ENCODE measurements at places on chromosomes 4 and X. TPM values are rescaled to one million over a fixed set of nuclear protein-coding genes. Genes with fewer than 3 reads are reported as not detected.

DNA sequence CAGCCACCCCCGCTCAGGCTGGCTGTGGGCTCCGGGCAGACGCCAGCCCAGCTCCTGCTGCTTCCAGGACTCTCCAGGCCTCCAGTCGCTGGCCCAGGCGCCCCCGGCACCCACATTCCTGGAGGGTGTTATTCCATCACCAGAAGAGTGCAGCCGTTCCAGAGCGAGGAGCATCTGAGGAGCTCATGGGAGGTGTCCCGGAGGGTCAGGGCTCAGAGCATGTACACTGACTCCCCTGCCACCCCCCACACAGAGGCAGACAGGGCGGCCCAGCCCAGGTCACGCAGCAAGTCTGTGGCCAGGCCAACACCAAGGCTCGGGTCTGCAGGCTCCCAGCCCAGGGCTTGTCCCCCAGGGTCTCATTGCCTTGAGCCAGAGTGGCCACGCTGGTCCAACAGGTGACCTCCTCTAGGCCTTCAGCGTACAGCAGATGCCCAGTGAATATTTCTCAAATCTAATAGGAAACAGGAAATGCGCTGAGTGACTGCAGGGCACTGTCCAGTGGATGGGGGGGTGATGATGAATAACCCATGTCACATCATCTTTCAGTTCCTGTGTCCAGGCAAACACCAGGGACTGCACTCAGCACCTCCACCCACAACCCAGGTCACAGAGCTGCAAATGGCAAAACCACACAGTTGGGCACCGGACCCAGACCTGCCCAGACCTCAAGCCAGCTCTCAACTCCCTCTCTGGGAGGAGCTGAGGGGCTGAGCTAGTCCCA is 37.2 kb downstream of the ABLIM2 start:
- H3K27me3 ChIP-seq: no peaks in the 10 kb centered on the region
- H3K27ac ChIP-seq: no peak overlapping the region
- H3K4me3 ChIP-seq: no peak overlapping the region
- no peak for DNase-seq
- H3K4me1 ChIP-seq: no peaks in the 10 kb centered on the region
- H3K36me3 ChIP-seq: no peaks in the 10 kb centered on the region

DNA sequence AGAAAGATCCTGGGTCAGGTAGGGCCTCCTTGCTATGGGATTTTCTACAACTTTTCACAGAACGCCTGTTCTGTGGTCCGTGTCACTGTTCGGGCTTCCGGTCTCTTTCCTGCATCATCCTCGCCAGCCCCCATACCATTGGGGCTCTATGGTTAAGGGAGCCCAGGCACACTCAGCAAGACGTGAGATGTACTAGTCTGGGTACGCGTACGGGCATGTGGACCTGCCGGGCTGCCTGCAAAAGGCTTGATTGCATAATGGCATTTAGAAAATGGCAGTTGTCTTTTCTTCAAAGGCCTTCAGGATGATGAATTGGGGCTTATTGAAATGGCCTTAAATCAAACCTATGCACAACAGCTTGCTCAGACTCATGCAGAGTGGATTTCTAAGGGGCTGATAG is 86.7 kb downstream of the CNGA2 start:
- H3K36me3 ChIP-seq: no peaks in the 10 kb centered on the region
- DNase-seq: no peak
- no peak overlapping the region for H3K4me3 ChIP-seq

- no peaks in the 10 kb centered on the region for H3K36me3 ChIP-seq
- no peaks in the 10 kb centered on the region for H3K27me3 ChIP-seq
- H3K4me1 ChIP-seq: no peaks in the 10 kb centered on the region
- no peak for DNase-seq
- H3K27ac ChIP-seq: no peak overlapping the region
These were observed 1743.0 kb upstream of the TENM3 start for GRCh38 chr4:180500154-180500553.

DNA sequence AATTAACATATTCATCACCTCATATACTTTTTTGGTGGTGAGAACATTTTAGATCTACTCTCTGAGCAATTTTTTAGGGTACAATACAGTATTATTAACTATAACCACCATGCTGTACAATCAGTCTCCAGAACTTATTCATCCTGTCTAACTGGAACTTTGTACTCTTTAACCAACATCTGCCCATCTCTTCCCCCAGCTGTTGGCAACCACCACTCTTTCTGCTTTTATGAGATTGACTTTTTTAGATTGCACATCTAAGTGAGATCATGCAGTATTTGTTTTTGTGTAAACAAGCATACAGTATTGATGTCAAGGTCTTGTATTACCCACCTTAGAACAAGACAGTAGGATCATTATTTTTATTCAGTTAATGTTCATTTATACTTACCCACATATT is 516.8 kb downstream of the RPA4 start:
- no peak overlapping the region for H3K4me3 ChIP-seq
- no peaks in the 10 kb centered on the region for H3K4me1 ChIP-seq
- no peak overlapping the region for H3K27ac ChIP-seq
- DNase-seq: no peak
- no peaks in the 10 kb centered on the region for H3K36me3 ChIP-seq

DNA sequence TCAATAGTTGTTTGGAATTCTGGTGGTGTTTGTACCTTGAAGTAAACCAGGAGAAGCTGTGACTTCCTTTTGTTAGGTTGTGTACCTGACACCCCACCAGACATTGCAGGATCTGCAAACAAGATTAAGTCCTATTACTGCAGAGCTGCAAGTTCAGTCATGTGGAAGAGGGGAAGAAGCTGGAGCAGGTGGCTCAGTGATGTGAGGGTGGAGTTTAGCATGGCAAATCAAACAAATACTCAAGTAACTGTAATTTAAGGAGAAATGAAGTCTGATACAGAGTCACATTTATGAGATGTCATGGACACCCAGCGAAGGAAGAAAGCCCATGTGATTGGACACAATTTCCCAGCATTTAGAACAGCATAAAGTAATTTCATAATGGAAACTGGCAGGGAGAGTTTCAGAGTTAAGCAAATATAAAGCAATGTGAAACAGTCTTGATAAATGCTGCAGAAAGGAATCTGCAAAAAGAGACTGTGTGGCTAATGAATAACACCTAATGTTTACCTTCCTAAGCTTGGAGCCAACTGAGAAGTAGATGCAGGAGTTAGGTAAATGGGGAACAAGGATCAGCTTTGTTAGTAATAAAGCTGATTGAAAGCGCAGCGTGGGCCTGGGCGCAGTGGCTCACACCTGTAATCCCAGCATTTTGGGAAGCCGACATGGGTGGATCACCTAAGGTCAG is 249.1 kb downstream of the GBA3 start:
- no peaks in the 10 kb centered on the region for H3K4me1 ChIP-seq
- no peak overlapping the region for H3K27ac ChIP-seq

DNA sequence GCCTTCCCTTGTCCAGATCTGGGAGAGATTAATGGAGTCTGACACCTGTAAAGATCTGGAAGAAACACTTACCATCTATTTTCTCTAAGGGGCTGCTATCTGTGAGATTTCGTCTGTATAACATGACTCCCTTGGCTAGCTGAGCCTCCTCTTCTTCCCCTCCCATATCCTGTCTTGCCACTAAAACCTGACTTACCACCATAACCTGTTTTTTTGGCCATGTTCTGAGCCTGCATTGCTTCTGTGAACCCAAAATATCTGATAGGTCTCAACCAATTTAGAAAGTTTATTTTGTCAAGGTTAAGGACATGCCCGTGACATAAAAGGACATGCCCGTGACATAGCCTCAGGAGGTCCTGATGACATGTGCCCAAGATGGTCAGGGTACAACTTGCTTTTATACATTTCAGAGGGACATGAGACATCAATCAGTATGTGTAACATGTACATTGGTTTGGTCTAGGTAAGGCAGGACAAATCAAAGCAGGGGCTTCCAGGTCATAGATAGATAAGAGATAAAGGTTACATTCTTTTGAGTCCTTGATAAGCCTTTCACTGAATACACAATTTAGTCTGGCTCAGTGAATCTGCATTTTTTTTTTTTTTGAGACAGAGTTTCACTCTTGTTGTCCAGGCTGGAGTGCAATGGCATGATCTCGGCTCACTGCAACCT is 11.4 kb downstream of the MGST2 start:
- no peaks in the 10 kb centered on the region for H3K27me3 ChIP-seq
- no peak overlapping the region for H3K27ac ChIP-seq
- no peak overlapping the region for H3K4me3 ChIP-seq

DNA sequence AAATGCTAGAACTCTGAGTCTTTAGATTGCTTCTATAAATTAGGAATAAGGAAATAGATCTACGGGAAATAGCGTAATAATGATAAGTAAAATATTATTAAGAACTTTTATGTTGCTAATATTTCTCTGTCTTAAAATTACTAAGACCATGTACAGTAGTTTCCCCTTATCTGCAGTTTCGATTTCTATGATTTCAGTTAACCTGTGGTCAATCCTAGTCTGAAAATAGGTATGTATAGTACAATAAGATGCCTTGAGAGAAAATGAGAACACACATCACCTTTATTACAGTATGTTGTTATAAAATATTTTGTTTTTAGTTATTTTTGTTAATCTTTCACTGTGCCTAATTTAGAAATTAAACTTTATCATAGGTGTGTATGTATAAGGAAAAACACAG is 92.6 kb downstream of the CCSER1 start:
- no peak for DNase-seq
- no peaks in the 10 kb centered on the region for H3K27me3 ChIP-seq
- no peak overlapping the region for H3K27ac ChIP-seq
- H3K4me1 ChIP-seq: no peaks in the 10 kb centered on the region

- no peak overlapping the region for H3K4me3 ChIP-seq
- no peak for DNase-seq
- H3K36me3 ChIP-seq: no peaks in the 10 kb centered on the region
- H3K4me1 ChIP-seq: peaks cover 16% of the 10 kb centered on the region
- H3K27ac ChIP-seq: no peak overlapping the region
These were observed 192.6 kb downstream of the PDGFC start for GRCh38 chr4:156779042-156779441.

GRCh38 chrX:133610056-133610455 is 194.8 kb upstream of the GPC4 start:
- H3K36me3 ChIP-seq: no peaks in the 10 kb centered on the region
- DNase-seq: no peak

GRCh38 chr4:168614281-168615057 is 117.6 kb downstream of the PALLD start:
- DNase-seq: no peak
- no peak overlapping the region for H3K27ac ChIP-seq
- no peaks in the 10 kb centered on the region for H3K4me1 ChIP-seq
- no peak overlapping the region for H3K4me3 ChIP-seq

Gene RRH
- total RNA-seq: not detected

Gene SMIM10
- total RNA-seq: 5.2 TPM

Gene SPARCL1
- 369 TPM for total RNA-seq

Gene TACR3
- not detected for total RNA-seq

Gene BEND4
- 0.43 TPM for total RNA-seq

Gene TLR2
- 94.0 TPM for total RNA-seq

Gene GPR34
- 28.0 TPM for total RNA-seq

Gene RADX
- total RNA-seq: 2.4 TPM

Data from upper lobe of right lung (tissue), 1 donor.